A375 (cell line): ENCODE measurements at places on chromosomes 13 and 19. TPM values are rescaled to one million over a fixed set of nuclear protein-coding genes. Genes with fewer than 3 reads are reported as not detected.

SPRYD7 gene
- total RNA-seq, result 7.6 and 8.8 TPM in 2 replicates

FCHO1 gene
- total RNA-seq, result 1.0 and 5.5 TPM in 2 replicates

ANGPTL8 gene
- total RNA-seq, result not detected in 2 replicates

PARP4 gene
- total RNA-seq, result 37.9 and 43.0 TPM in 2 replicates

AKT2 gene
- total RNA-seq, result 99.1 and 100 TPM in 2 replicates

GRK1 gene
- 0.03 TPM in 1 of 2 replicates, not detected in the other for total RNA-seq

STAP2 gene
- 7.2 and 7.9 TPM in 2 replicates for total RNA-seq

LRRC4B gene
- 7.4 and 8.4 TPM in 2 replicates for total RNA-seq

ATP11A gene
- total RNA-seq, result 11.2 and 12.1 TPM in 2 replicates

NAA16 gene
- 4.8 and 8.1 TPM in 2 replicates for total RNA-seq

POMP gene
- 89.3 and 107 TPM in 2 replicates for total RNA-seq

CNMD gene
- not detected in 2 replicates for total RNA-seq

KCNC3 gene
- 1.2 and 1.5 TPM in 2 replicates for total RNA-seq

CGB8 gene
- not detected in 2 replicates for total RNA-seq

TCF3 gene
- 52.3 and 56.0 TPM in 2 replicates for total RNA-seq

ZNF562 gene
- total RNA-seq, result 35.6 and 40.2 TPM in 2 replicates

COX7A1 gene
- not detected in 2 replicates for total RNA-seq

MBD3L2 gene
- not detected in 2 replicates for total RNA-seq

GJA3 gene
- 2.2 and 2.4 TPM in 2 replicates for total RNA-seq

ZNF98 gene
- 7.4 and 7.8 TPM in 2 replicates for total RNA-seq

PGLYRP2 gene
- total RNA-seq, result not detected in 2 replicates

POLR2E gene
- total RNA-seq, result 101 and 102 TPM in 2 replicates

PSG7 gene
- total RNA-seq, result not detected in 2 replicates

ATP8B3 gene
- 1.5 and 1.7 TPM in 2 replicates for total RNA-seq

ZNF180 gene
- total RNA-seq, result 9.9 and 10.4 TPM in 2 replicates

C2CD4C gene
- total RNA-seq, result 0.58 and 0.98 TPM in 2 replicates

GSX1 gene
- total RNA-seq, result not detected in 2 replicates

ADGRE2 gene
- 0.82 and 1.3 TPM in 2 replicates for total RNA-seq

OR10H5 gene
- not detected in 2 replicates for total RNA-seq

HCN2 gene
- 0.45 and 0.75 TPM in 2 replicates for total RNA-seq

TBXA2R gene
- 0.32 and 0.87 TPM in 2 replicates for total RNA-seq

C1QTNF9B gene
- not detected in 2 replicates for total RNA-seq

ABHD13 gene
- 6.5 and 7.3 TPM in 2 replicates for total RNA-seq

QPCTL gene
- total RNA-seq, result 15.0 and 18.7 TPM in 2 replicates

TFDP1 gene
- 98.3 and 103 TPM in 2 replicates for total RNA-seq

FUT3 gene
- 0.11 TPM in 1 of 2 replicates, not detected in the other for total RNA-seq

ZNF729 gene
- 0.11 and 0.21 TPM in 2 replicates for total RNA-seq

DCLK1 gene
- 1.3 and 1.5 TPM in 2 replicates for total RNA-seq

C19orf81 gene
- 5.2 and 13.8 TPM in 2 replicates for total RNA-seq

ENOX1 gene
- total RNA-seq, result 1.3 and 2.2 TPM in 2 replicates

PSG11 gene
- total RNA-seq, result not detected in 2 replicates

TGFB1 gene
- 10.7 and 15.3 TPM in 2 replicates for total RNA-seq
